ENCODE measurements at places on chromosomes 5 and 9. TPM values are rescaled to one million over a fixed set of nuclear protein-coding genes. Genes with fewer than 3 reads are reported as not detected.

The CDH10 gene
- total RNA-seq: 0.57 TPM

The ADAMTSL1 gene
- 19.6 TPM for total RNA-seq

The CNTRL gene
- total RNA-seq: 14.4 TPM

The CTSV gene
- total RNA-seq: 0.76 TPM

The DDX31 gene
- total RNA-seq: 15.4 TPM

The PCDHB5 gene
- 0.32 TPM for total RNA-seq

The TMEM174 gene
- total RNA-seq: not detected

The NEUROG1 gene
- not detected for total RNA-seq

The CCDC107 gene
- 10.3 TPM for total RNA-seq

The FGD3 gene
- not detected for total RNA-seq

The SOX30 gene
- not detected for total RNA-seq

The FAM221B gene
- total RNA-seq: not detected

The IFNK gene
- not detected for total RNA-seq

The HMMR gene
- total RNA-seq: 35.9 TPM

The ZFP37 gene
- total RNA-seq: 0.49 TPM

The SLC4A9 gene
- under 0.01 TPM for total RNA-seq

The SWI5 gene
- total RNA-seq: 24.1 TPM

The RASGRF2 gene
- 39.3 TPM for total RNA-seq

The MPDZ gene
- 128 TPM for total RNA-seq

The IL5 gene
- not detected for total RNA-seq

The POLE3 gene
- 55.3 TPM for total RNA-seq

The DNM1 gene
- total RNA-seq: 0.69 TPM

The SAXO1 gene
- total RNA-seq: under 0.01 TPM

The IFNA21 gene
- not detected for total RNA-seq

The CLIC3 gene
- total RNA-seq: not detected

The FAM169A gene
- 4.3 TPM for total RNA-seq

The SYNPO gene
- 7.1 TPM for total RNA-seq

The MEIKIN gene
- total RNA-seq: not detected

The TMEM232 gene
- total RNA-seq: 0.63 TPM

The ADAMTS16 gene
- not detected for total RNA-seq

The PCDHAC1 gene
- total RNA-seq: not detected

The RGS7BP gene
- total RNA-seq: 2.8 TPM

The IFT74 gene
- total RNA-seq: 5.7 TPM

The PCDHB15 gene
- total RNA-seq: 1.2 TPM

The ZNF658 gene
- total RNA-seq: 5.0 TPM
